ENCODE measurements at places on chromosomes 2 and 18.

GRCh38 chr2:60862642-60863041 lies 18.7 kb upstream of the REL start:
- no peak for DNase-seq

GRCh38 chr2:17171446-17172049 lies 346.7 kb downstream of the RAD51AP2 start:
- no peak for DNase-seq

GRCh38 chr2:119319593-119319992 lies 47.0 kb downstream of the C2orf76 start:
- no peak for DNase-seq

- no peak for DNase-seq
These were observed 25.2 kb downstream of the IFIH1 start for GRCh38 chr2:162293122-162293786.

DNA sequence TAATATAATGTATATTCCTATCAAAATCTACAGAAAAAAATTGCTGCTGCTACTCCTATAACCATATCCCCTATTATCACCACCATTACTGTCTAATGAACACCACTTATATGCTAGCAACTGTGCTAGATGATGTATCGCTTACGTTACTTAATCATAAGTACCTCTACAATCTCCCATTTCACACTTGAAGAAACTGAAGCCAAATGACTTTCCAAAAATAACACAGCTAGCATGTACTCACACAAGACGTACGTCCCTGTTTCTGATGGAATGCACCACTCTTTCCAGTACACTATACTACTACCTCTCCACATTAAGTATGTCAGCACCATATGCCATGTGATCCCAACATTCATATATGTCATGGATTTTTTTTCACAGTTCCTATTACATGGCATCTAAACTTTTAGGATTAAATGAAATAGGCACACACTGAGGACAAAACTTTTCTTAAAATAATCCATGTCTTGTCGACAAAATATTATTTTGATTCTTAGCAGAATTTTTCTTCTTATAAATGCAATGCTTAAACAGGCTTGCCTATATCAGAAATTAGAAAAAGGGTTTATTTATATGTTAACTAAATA lies 112.8 kb downstream of the NBAS start:
- DNase-seq = no peak

DNA sequence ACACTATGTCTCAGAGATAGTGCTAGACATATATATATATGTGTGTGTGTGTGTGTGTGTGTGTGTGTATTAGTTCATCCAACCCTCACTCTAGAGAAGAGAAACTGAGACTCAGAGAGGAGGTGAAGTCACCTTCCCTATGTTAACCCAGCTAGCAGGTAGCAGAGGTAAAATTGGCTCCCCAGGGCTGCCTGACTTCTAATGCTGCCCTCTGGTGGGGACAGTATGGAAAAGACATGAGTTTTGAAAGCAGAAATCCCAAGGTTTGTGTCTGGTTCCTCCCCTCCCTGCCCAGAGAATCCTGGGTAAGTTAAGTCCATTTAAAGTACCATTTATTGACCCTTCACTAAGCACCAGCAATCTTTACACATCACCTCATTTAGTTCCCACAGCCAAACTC lies 137.7 kb downstream of the THNSL2 start:
- DNase-seq = no peak

- no peak for DNase-seq
These were observed 109.6 kb downstream of the PRELID3A start for GRCh38 chr18:12517142-12517825.

GRCh38 chr18:10286580-10287150 lies 167.8 kb upstream of the APCDD1 start:
- DNase-seq = no peak

GRCh38 chr2:154720651-154721050 lies 22.2 kb downstream of the KCNJ3 start:
- DNase-seq = no peak

GRCh38 chr18:48752478-48752877 lies 198.3 kb downstream of the SMAD7 start:
- no peak for DNase-seq

DNA sequence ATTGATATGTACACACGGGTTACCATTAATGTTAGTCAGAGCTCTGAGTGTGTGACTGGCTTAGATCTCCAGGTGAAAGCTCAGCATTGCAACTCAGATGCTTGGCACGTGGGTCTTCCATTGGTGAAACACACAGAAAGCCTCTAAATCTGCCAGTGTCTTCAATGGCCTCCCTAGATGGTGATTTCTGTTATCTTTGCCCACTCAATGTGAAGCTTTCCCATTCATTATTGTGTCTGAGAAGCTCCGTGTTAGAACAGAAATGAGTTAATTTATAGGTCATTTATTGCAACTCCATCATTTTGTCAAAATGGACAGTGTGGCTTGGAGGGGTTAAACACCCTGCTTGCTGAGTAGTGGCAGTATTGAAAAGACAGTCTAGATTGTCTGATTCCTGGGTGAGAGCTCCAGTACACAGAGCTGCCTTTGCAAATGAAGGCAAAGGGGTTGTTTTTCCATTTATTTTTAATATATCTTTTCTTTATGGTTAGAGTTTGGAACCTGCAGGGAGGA lies 64.7 kb upstream of the GCFC2 start:
- DNase-seq = no peak
